Stimulated activated CD8-positive, alpha-beta memory T cell treated with anti-CD3 and anti-CD28 coated beads, Interleukin-15, amount 100 ng/mL, for 48 hours (primary cell): ENCODE measurements at places on chromosomes 13 and 19.

GRCh38 chr13:29059800-29060199, 239.7 kb downstream of the MTUS2 start:
- no peak for DNase-seq

- DNase-seq, result no peak
Measured at GRCh38 chr19:13100031-13100588, 2.5 kb downstream of the LYL1 start.

DNA sequence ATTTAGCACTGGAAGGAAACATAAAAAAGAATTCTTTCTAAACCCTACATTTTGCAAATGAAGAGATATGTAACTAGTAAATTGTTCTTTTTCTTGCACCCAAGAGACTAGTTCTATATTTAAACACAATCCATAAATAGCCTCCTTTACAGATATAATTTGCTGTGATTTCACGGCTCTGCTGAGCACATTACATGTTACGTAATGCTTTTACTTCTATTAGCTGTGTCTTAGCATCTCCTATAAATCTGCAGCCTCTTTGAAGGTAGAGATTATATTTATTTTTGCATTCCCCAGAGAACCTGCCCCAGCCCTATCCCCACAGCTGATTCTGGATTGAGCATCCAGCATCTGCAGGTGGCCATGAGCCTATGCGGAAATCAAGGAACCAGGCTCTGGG, 32.2 kb downstream of the LACC1 start:
- no peak for DNase-seq

- no peak for DNase-seq
Measured at GRCh38 chr13:101499406-101499805, 46.9 kb downstream of the ITGBL1 start.

- no peak for DNase-seq
Measured at GRCh38 chr19:54432144-54432738, 16.8 kb upstream of the LENG8 start.

GRCh38 chr13:48885027-48885395, 90.7 kb upstream of the FNDC3A start:
- no peak for DNase-seq

GRCh38 chr13:37192956-37193355, 87.5 kb upstream of the CSNK1A1L start:
- no peak for DNase-seq

DNA sequence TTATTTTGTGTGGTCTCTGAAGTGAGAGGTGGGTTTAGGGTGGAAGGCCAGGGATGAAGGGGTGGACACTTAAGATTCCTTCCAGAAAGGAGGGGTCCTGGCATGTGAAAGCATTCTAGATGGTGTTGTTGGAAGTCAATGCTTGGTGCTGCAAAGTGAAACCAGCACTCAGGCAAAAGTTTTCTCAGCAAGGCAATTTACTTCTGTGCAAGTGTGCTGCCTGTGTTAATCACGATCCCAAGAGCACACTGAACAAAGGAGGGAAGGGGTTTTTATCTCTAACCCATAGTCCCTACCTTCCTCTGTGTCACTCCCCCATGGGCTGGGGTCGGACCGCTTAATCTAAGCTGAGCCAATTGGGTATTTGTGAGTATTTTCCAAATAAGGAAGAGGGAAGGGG, 1.3 kb downstream of the ZNF134 start:
- no peak for DNase-seq

GRCh38 chr19:44903602-44904425, 1.8 kb upstream of the APOE start:
- peak; percentile 51 for DNase-seq

GRCh38 chr19:47020992-47021496, 1.4 kb downstream of the NPAS1 start:
- no peak for DNase-seq

DNA sequence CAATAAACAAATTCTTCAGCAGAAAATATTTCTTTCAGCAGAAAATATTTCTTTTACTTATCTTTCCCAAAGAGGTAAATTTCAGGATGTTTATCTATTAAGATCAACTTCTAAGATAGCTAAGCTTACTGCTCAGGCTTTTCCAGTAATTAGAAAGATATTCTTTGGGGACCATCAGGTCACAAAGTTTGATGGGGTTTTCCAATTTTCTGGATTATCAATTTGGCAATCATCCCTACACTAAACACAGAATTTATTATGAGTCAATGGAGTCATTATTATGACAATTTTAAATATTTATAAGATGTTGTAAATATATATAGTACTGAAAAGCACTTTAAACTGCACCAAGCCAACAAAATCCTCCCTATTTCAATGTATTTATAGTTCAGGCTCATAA, 137.6 kb downstream of the AKAP11 start:
- no peak for DNase-seq
